ENCODE measurements at places on chromosomes 16 and 17.

- DNase-seq = no peak
Measured at GRCh38 chr17:16107165-16107770, 107.6 kb downstream of the TTC19 start.

DNA sequence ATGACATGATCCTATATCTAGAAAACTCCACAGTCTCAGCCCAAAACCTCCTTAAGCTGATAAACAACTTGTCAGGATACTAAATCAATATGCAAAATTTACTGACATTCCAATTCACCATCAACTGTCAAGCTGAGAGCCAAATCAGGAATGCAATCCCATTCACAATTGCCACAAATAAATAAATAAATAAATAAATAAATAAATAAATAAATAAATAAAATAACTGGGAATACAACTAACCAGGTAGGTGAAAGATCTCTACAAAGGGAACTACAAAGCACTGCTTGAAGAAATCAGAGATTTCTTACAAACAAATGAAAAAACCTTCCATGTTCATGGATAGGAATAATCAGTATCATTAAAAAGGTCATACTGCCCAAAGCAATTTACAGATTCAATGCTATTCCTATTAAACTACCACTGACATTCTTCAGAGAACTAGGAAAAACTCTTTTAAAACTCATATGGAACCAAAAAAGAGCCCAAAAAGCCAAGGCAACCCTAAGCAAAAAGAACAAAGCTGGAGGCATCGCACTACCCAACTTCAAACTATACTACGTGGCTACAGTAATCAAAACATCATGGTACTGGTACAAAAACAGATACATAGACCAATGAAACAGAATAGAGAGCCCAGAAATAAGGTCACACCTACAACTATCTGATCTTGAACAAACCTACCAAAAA, 37.7 kb downstream of the BRIP1 start:
- no peak for DNase-seq

DNA sequence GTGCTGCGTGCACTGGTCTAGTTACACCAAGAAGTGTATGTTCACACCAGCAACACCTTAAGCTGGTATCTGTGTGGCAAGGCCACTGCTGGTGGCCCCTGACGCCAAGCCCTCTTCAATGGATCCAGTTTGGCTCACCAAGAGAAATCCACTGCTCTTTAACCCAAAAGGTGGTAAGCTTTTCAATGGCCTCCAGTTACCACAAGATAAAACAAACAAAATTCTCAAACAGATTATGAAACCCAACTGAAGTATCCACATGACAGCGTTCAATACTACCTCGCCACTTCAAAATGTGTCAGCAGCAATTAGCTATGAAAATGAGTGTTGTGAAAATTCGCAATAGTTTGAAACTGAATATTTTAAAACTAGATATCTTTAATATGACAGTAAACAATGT, 96.5 kb upstream of the AKTIP start:
- DNase-seq = no peak

DNA sequence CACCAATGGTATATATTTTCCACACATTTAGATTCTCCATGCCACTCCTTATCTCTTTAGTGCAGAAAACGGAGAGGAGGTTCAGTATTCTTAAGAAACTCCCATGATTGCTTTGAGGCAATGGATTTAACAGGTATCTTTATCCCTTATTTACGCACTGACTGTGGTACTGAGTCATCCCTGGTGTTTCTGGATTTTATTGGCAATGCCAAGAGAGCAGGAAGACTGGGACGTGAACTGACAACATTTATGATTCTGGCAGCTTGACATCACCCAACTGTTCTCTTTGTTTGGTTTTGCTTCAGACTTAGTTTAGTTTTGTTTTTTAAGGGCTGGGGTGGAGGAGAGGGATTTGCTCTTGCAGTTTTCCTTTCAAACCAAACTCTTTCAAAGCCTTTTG, 131.4 kb downstream of the WWOX start:
- DNase-seq = no peak

GRCh38 chr17:33551911-33552310, 258.8 kb upstream of the ASIC2 start:
- DNase-seq = no peak

- DNase-seq = no peak
Measured at GRCh38 chr16:86306011-86306644, 204.2 kb upstream of the FOXF1 start.

DNA sequence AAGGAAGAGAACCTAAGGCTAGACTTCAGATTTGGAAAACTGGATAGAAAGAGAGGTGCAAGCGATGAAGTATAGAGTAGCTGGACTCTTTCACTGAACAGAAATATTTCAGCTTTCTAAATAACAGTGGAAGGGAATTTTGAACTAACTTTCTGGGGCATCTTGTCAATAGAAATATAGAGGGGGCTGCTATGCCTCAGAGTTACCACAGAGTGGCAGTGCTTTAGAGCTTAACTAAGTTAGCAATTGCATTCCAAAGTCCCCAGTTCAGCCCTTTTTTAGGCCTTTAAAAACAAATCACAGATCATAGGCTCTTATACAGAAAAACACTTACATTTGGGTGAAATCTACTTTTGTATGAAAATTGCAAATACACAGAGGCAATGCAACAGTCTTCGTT, 154.2 kb upstream of the CDH8 start:
- DNase-seq = no peak

All from NCI-H2029 treated with DMSO at 0.1 percent for 48 hours (cell line).